A549 treated with CpdA at 1 μM for 4 hours (cell line): ENCODE measurements at places on chromosomes 5 and 9. TPM values are rescaled to one million over a fixed set of nuclear protein-coding genes. Genes with fewer than 3 reads are reported as not detected.

ISOC1 gene
- total RNA-seq = 16.9 to 19.9 TPM (median 19.2 TPM) in 5 replicates

LHX6 gene
- 0.22 to 0.45 TPM (median 0.27 TPM) in 5 replicates for total RNA-seq

FLT4 gene
- total RNA-seq = 3.5 to 5.6 TPM (median 3.9 TPM) in 5 replicates

IL9 gene
- not detected in 5 replicates for total RNA-seq

FGF10 gene
- total RNA-seq = not detected in 5 replicates

SEMA6A gene
- total RNA-seq = 0.07 to 0.21 TPM (median 0.13 TPM) in 5 replicates

SPATA31D4 gene
- not detected in 5 replicates for total RNA-seq

DMRTA1 gene
- total RNA-seq = 0.89 to 1.1 TPM (median 0.98 TPM) in 5 replicates

PTGDS gene
- total RNA-seq = 0.35 to 0.71 TPM (median 0.39 TPM) in 3 of 5 replicates, not detected in the others

OSMR gene
- total RNA-seq = 57.7 to 84.1 TPM (median 76.1 TPM) in 5 replicates

BTNL8 gene
- total RNA-seq = not detected in 5 replicates

TMEM215 gene
- not detected in 5 replicates for total RNA-seq

FGF1 gene
- 0.13 to 1.3 TPM (median 0.32 TPM) in 5 replicates for total RNA-seq

FBP2 gene
- total RNA-seq = not detected in 5 replicates

LCN15 gene
- 0.09 TPM in 1 of 5 replicates, not detected in the others for total RNA-seq

CTSV gene
- 12.2 to 15.9 TPM (median 12.9 TPM) in 5 replicates for total RNA-seq

PCDHA1 gene
- total RNA-seq = 0.12 to 0.23 TPM (median 0.21 TPM) in 5 replicates

LOX gene
- 0.71 to 1.6 TPM (median 1.4 TPM) in 5 replicates for total RNA-seq

LCN10 gene
- not detected in 5 replicates for total RNA-seq

PCDHB6 gene
- 0.89 to 1.2 TPM (median 1.1 TPM) in 5 replicates for total RNA-seq

ANXA2R gene
- 1.9 to 2.4 TPM (median 2.2 TPM) in 5 replicates for total RNA-seq

PANK3 gene
- total RNA-seq = 16.4 to 21.3 TPM (median 20.1 TPM) in 5 replicates

DMGDH gene
- 0.27 TPM in 1 of 5 replicates, not detected in the others for total RNA-seq

KIF20A gene
- 42.5 to 52.9 TPM (median 47.0 TPM) in 5 replicates for total RNA-seq

CCDC180 gene
- 0.15 to 0.94 TPM (median 0.86 TPM) in 5 replicates for total RNA-seq

LRRC19 gene
- not detected in 5 replicates for total RNA-seq

IFNA16 gene
- total RNA-seq = not detected in 5 replicates

AK8 gene
- total RNA-seq = 0.84 to 1.4 TPM (median 1.2 TPM) in 5 replicates

MYOT gene
- total RNA-seq = not detected in 5 replicates

NUTM2F gene
- not detected in 5 replicates for total RNA-seq

ZFP37 gene
- 1.4 to 2.9 TPM (median 1.7 TPM) in 5 replicates for total RNA-seq

CCDC183 gene
- 0.20 to 0.83 TPM (median 0.45 TPM) in 5 replicates for total RNA-seq

SLC45A2 gene
- total RNA-seq = 0.07 to 0.16 TPM in 2 of 5 replicates, not detected in the others

NSG2 gene
- total RNA-seq = 0.10 TPM in 1 of 5 replicates, not detected in the others

DPH7 gene
- 25.6 to 29.8 TPM (median 28.8 TPM) in 5 replicates for total RNA-seq

IFNA13 gene
- not detected in 5 replicates for total RNA-seq

SPATA31C1 gene
- total RNA-seq = not detected in 5 replicates

ENTPD2 gene
- 0.72 to 1.2 TPM (median 0.76 TPM) in 5 replicates for total RNA-seq

ACTBL2 gene
- total RNA-seq = 0.05 TPM in 1 of 5 replicates, not detected in the others

PCDHB13 gene
- 0.02 to 0.08 TPM (median 0.07 TPM) in 5 replicates for total RNA-seq

IL3 gene
- total RNA-seq = not detected in 5 replicates

NEUROG1 gene
- not detected in 5 replicates for total RNA-seq

ROPN1L gene
- 1.9 to 2.7 TPM (median 2.3 TPM) in 5 replicates for total RNA-seq

PCDHGB5 gene
- total RNA-seq = 1.9 to 2.8 TPM (median 2.4 TPM) in 5 replicates

C7 gene
- total RNA-seq = not detected in 5 replicates

PNPLA7 gene
- 0.54 to 0.97 TPM (median 0.84 TPM) in 5 replicates for total RNA-seq

INSL6 gene
- total RNA-seq = not detected in 5 replicates

DDX4 gene
- 0.02 TPM in 1 of 5 replicates, not detected in the others for total RNA-seq

SPATA31A5 gene
- not detected in 5 replicates for total RNA-seq

ADAMTS6 gene
- total RNA-seq = 0.03 to 0.12 TPM (median 0.08 TPM) in 4 of 5 replicates, not detected in the other

LPAR1 gene
- 10.7 to 12.1 TPM (median 11.3 TPM) in 5 replicates for total RNA-seq

SLC1A1 gene
- total RNA-seq = 1.3 to 1.7 TPM (median 1.5 TPM) in 5 replicates

LECT2 gene
- not detected in 5 replicates for total RNA-seq
